HCEC 1CT (cell line): ENCODE measurements at places on chromosomes 1 and 21.

DNA sequence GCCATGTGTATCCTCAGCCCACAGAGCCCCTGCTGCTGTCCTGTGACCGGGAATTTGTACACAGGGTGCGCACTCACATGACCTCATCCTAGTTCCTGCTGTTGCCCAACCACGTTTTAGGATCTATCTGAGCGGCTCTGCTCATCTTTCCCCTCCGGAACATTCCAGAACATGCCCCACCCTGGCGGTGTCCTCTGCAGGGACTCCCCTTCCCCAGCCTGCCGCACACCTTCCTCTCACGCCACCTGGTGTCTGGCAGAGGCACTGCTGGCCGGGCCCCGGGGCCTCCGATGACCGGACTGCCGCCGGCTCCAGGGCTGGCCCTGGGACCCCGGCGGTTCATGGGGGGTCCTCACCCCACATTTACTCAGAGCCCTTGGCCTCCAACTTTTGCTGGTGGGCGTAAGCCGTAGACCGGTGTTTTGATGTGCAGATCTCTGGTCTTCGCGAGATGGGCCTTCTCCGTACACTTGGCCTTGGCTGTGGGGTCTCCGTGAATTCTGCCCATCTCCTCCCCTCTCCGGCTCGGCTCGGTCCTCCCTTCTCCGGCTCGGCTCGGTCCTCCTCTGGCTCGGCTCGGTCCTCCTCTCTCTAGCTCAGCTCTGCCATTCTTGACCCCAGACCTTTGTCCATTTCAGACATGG, 29.5 kb downstream of the ARHGEF16 start:
- DNase-seq = no peak

- DNase-seq = peak; percentile 86
Observed at GRCh38 chr21:34983680-34984086, 65.4 kb downstream of the RUNX1 start.

DNA sequence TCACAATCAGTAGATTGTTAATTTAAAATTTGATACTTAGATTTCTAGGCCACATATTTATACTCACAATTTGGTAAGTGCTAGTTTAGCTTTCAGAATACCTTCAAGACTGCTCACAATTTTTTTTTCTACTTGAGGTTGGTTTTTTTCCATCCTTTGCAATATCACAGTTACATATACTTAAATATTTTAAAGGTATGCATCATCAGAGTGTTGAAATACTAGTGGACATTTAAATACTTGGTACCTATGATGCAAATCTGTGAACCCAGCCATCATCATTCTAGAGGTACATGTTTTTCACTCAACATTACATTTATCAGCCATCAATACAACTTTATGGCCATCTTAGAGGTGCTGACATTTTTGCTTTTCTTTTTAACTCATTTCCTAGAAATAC, 6.2 kb upstream of the LRRC40 start:
- peak; percentile 42 for DNase-seq

- DNase-seq = no peak
Observed at GRCh38 chr1:205191622-205192021, 19.9 kb downstream of the DSTYK start.

DNA sequence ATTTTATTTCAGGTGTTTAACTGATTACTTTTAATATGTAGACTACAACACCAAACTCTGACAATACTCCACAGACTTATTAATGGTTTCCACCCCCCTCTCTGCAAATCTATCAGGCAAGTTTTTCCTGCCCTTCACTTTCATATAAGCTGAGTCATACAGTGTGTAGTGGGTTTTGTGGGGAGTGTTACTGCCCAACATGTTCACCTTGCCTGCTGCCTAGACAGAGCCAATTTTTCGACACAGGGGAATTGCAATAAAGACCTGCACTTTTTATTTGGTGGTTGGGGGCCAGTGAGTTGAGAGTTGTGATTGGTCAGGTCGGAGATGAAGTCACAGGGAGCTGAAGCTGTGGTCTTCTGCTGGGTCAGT, 119.7 kb downstream of the PPIAL4G start:
- no peak for DNase-seq

DNA sequence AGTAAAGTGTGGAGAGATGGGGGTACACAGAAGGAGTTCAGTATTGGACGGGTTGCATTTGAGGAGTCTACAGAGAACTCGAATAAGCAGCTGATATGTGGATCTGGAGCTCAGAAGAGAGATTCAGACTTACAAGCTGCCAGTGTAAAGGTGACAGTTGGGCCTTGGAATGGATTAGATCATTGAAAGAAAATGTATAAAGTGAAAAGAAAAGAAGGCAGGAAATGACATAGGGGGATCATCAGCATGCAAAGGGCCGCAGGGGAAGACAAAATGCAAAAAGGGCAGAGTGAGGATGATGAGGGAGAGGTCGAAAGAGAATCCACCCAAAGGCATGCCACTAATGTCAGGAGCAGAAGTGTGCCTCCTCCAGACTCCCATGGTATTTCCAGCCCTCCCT, 273.3 kb downstream of the TNR start:
- no peak for DNase-seq

DNA sequence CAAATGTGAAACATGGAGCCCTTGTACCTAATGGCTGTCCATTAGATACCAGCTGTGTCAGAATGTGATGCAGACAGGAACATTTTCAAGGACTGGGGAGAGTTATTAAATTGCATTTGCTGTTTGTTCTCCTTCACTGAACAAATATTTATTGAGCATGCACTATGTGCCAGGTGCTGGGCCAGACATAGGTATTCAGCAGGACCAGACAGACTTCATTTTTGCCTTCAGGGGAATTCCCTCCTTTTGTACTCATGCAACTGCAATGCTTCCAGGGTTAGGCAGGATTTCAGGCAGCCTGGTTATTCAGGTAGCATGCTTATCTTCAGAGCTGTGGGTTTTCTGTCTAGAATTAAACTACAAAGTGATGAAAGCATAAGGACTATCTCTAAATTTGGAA, 64.2 kb upstream of the SMYD2 start:
- DNase-seq = no peak
